ENCODE measurements at places on chromosomes 5 and 9.

DNA sequence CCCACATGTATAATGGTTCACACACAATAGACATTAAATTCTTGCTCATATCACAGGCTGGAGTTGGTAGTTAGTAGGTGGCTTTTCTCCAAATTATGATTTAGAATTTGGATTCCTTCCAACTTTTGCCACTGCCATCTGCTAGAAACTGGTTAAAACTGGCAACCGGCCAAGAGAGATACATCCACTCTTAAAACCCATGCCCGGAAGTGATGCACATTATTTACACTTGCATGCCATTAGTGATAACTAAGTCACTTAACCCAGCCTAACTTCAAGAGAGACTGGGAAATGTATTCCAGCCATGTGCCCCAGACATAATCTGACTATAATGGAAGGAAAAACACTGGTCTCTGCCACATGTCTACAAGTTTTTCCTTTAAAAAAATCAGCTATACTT, 395.7 kb upstream of the SEMA6A start:
- no peak for DNase-seq

DNA sequence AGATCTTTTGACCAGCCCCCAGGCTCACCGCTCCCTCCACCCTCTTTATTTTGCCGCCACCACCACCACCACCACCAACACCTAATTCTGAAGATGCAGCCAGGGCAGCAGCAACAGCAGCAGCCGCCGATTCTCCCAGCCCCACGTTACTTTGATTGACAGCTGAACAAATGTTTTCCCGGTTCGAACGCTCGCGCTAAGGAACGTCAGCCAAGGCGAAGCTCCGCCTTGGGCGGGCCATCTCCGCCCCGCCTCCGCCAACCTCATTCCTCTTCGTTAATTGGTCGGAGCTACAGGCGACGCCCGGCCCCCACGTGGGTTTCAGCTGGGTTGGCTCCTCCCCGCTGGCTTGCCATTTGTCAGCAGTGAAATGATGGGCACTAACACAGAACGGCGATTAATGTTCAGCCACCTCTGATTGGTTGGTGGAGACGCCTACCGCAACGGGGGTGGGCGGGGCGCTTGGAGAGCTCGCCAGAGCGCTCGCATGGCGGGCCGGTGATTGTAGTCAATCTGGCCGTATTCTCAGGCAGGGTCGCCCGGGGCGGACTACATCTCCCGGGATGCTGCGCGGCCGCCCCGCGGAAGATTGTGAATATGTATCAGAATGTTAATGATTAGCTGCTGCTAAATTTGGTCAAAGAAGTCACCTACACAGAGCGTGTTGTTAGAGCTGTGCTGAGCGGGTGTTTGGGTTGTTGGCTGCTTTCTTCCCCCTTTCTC, at the start of gene TLE4:
TLE4 (plus strand) TSS at position 657 of the 723 bp plus-strand sequence. CDS start 826 bp downstream, outside the sequence.
- peak; percentile 100 for DNase-seq

DNA sequence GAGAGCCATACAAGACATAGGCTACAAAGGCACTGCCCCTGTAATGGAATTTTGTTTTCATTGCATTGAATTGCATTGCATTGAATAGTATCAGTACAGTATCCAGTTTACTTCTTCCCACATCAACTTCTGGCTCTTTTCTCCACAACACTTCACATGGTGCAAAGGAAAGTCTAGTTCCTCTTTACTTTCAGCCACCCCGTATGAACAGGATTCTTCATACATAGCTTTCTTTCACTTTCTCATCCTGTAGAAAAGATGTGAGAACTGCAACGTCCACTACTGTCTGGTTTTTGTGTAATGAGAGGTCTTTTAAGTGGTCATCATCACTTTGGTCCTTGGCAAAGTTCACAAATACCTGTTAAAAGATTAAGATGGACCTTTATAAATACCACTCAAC, 20.2 kb downstream of the NIPSNAP3B start:
- DNase-seq: no peak

DNA sequence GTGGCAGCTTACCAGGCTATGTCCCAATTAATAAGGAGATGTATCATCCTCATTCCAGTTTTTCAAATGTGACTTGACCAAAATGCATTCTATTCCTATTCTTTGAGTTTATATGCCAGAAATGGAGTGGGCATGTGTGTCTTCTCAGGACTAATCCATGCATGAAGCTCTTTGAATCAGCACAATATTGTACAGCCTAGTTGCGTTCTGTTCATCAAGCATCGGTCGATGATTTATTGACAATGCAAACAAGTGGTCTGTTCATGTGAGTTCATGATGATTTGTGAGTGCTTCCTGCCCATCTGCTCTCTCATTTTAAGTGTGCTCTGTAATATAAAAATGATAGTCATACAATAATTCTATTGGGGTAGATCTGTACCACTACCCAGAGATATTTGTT, 48.3 kb downstream of the PALM2AKAP2 start:
- DNase-seq: no peak

- no peak for DNase-seq
Observed at GRCh38 chr5:52801329-52801728, 13.6 kb downstream of the ITGA1 start.

GRCh38 chr9:137048655-137049543, 2.9 kb upstream of the NPDC1 start:
- DNase-seq: no peak

GRCh38 chr9:8632493-8632892, 832.9 kb upstream of the DMAC1 start:
- no peak for DNase-seq

DNA sequence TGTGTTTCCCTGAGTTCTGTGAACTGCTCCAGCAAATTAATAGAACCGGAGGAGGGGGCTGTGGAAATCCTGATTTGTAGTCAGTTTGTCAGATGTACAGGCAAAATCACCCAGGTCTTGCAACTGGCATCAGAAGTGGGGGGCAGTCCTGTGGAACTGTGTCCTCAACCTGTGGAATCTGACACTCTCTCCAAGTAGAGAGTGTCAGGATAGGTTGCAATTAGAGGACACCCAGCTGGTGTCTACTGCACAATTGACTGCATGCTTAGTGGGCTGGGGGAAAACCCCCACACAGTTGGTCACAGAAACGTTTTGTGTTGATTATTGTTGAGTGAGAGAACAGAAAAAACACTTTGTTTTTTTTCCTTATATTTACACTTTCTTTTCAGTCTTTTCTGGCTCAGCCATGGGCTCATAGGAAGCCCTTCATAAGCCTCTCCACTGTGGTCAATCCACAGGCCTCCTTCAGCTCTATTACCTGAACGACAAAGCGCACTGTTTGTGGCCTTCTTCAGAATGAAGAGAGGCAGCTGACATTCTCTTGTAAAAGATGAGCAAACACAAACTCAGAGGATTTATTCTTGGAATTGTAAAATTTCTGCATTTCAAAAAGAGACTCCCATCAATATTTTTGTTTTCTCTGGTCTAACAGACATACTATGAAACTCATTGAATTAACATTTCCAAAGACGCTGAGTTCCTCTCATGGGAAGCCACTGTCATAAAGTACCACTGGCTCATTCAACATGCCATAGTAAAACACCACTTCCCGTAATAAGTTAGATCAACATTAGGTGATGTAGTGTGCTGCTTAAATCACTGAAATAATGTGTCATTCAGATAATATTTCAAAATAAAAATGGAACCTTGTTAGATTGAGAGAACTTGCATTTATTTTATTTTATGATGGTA, 348.9 kb upstream of the RFX3 start:
- no peak for DNase-seq

DNA sequence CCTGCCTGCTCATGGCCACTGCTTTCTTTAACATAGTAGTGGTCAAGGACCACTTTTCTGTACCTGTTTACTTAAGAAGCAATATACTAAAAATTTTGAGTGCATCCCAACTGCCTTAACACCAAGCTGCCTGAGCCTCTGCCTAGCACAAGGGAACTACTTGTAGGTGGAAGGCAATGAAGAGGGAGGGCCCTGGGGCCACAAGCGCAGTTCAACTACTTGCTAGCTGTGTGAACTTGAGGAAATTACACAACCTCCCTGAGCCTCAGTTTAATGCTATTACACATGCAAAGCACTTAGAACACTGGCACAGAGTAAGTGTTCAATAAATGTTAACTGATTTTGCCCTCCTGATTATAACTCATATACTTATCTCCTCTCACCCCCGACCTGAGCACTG, 6.3 kb downstream of the ARL15 start:
- no peak for DNase-seq

DNA sequence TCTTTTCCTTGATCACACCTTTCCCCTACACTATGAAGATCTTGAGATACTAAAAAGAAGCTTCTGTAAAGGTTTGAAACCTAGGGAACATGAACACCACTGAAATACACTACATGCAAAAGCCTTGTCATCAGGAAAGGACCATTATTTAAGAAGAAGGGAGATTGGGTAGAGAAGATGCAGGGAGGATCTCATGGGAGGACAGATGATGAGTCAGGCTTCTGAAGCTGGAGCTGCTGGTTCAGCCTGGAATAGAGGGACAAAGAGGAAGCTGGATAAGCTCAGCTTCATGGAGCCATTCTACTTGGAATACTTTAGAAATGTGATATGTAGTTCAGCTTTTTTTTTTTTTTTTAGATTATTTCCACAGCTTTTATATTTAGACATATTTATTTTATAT, 169.8 kb downstream of the MAN2A1 start:
- no peak for DNase-seq

GRCh38 chr9:11097020-11097419, 484.2 kb upstream of the PTPRD start:
- DNase-seq: no peak

DNA sequence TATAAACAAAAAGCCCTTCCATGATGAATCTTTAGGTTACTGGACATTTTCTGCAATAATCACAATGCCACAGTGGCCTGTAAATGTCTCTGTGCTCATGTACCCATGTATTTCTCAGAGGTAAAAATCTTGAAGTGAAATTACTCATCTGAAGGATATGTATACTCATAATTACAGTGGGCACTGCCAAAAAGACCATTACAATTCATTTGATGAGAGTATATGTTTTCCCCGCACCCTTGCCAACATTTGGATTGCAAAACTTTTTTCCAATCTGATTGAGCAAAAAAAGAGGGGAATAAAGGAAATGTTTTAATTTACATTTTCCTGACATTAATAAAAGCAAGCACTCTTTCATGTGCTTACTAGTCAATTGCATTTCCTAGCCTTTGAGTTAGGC, 110.5 kb downstream of the EPB41L4A start:
- no peak for DNase-seq

DNA sequence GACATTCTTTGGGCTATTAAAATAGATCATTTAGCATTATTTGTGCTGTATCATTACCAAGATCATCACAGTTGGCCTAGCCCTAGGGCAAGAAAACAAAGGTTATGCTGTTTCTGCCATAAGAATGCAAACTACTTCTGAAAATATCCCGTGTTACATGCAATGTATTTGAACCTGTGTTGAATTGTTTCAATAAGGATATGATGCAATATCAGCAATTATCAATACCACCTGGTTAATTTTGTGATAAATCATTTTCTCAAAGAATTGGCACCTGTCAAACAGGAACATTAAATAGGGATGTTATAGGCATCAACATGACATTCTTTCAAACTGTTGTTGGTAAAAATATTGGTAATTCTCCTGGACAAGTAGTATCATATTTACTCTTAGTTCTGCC, 2002.0 kb upstream of the CDH9 start:
- DNase-seq: no peak

DNA sequence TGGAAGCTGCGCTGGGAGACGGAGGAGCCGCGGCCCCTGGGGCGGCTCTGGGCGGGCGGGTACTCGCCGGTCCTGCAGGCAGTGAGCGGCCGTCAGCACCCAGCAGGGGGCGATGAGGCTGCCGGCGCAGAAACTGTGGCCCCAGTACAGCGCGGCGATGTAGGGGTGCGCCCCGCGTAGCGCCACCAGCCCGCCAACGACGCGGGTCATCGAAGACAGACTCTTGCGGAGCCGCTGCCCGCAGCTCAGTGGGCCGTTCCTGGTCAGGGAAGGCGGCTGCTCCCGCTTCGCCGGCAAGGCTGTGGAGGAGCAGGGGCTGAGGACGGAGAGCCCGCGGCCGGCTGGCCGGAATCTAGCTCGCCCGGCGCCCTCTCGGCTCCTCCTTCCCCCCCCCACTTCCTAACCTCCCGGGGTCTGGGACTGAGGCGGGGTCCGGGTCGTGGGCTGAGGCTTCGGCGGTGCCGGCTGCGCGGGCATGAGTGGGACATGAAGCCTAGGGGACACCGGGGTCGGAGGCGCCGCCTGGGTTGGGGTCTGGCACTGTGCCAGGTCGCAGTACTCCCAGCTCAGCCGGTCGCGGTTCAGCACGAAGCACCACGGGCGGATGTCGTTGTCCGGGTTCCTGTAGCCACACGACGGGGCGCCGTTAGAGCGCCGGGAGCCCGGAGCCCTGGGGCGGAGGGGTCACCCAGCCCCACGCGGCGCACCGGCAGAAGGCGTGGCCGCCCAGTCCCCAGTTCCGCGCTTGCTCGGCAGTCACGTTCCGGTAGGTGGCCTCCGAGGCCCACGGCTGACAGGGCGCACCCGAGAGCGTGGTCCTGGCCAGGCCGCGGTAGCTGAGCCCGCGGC, 3.6 kb upstream of the PFN3 start:
- DNase-seq: peak; percentile 79

- no peak for DNase-seq
Observed at GRCh38 chr9:96674906-96675538, 19.9 kb upstream of the PRXL2C start.

DNA sequence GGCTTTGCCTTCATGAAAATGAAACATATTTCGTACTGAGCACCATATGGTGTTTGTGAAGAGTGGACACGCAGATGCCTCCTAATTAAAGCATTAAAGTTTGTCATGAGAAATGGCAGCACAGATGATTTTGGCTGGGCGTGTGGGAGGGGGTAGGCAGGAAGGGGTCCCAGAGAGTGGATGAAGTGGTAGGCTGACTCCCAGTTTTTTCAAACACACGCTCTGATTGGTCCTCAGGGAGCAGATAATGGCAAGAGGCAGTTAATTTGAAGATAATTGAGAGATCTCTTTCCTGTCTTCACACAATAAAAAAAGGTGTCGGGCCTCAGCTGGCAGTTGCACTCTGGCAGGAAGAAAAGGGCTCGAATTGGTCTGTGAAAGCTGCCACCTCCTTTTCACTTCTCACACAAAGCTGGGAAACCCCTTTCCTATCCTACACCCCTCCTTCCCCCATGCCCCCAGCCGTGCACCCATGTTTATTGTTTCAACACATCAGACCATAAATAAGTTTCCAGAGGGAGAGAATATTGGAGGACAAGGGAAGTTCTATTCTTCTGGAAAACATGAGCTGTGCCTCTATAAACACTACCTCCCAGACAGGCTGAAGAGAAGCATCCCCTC, 429.6 kb downstream of the ARHGEF28 start:
- no peak for DNase-seq

- no peak for DNase-seq
Observed at GRCh38 chr9:89243296-89244061, 64.9 kb upstream of the SHC3 start.

- no peak for DNase-seq
Observed at GRCh38 chr5:134103397-134103796, 11.1 kb upstream of the TCF7 start.

- no peak for DNase-seq
Observed at GRCh38 chr9:106878081-106878837, 15.3 kb downstream of the ZNF462 start.

Data from activated effector memory CD4-positive, alpha-beta T cell treated with Interleukin-2 at 50 U/mL for 16 hours (primary cell).